ENCODE measurements at places on chromosomes 5 and 9.

DNA sequence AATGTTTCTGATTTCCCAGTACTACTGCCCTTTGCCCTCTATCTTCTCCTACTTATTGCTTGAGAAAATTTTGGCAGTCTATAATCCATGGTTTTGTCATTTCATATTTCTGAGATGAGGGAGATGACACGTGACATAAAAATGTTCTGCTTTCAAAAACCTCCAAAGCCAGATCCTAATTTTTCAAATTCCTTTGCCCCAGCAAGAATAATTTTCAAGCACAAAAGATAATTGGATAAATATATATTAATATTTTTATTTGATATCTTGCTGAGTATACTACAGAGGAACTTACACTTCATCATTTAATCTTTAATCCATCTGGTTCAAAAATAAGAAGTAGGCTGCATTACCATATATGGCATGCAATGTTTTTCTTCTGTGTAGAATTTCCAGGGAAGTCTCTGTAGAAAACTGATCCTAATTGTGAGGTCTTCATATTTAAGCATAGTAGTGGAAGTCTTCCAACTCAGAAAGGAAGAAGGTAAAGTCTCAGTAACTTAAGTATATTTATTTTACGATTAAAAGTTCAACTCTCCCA lies 1738.8 kb downstream of the EFNA5 start:
- DNase-seq = no peak

- DNase-seq = no peak
Observed at GRCh38 chr9:89481538-89481915, 16.4 kb downstream of the SEMA4D start.

- DNase-seq = no peak
Observed at GRCh38 chr5:1502046-1502736, 21.6 kb downstream of the LPCAT1 start.

- no peak for DNase-seq
Observed at GRCh38 chr5:127492854-127493738, 24.3 kb upstream of the PRRC1 start.

- DNase-seq = no peak
Observed at GRCh38 chr5:142894749-142895148, 124.6 kb downstream of the ARHGAP26 start.

DNA sequence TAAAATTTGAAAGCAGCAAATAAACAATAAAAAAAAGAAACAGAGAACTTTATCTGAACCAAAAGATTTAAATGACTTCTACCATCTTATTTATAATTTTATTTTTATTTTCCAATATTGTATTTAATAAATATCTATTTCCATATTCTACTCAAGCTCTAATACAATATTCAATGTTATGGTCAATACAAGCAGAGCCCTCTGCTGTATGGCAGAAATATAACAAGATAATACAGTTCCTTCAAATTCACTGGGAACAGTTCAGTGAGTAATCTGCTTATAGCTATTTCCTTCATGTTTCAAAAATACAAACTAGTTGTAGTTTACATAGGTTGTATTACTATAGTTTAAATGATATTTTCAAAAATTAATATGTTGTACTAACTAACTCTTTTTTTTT lies 332.7 kb downstream of the PRDM9 start:
- DNase-seq = no peak

- DNase-seq = no peak
Observed at GRCh38 chr9:134049236-134049635, 18.6 kb downstream of the BRD3 start.

- DNase-seq = no peak
Observed at GRCh38 chr9:89522959-89523285, 25.0 kb upstream of the SEMA4D start.

DNA sequence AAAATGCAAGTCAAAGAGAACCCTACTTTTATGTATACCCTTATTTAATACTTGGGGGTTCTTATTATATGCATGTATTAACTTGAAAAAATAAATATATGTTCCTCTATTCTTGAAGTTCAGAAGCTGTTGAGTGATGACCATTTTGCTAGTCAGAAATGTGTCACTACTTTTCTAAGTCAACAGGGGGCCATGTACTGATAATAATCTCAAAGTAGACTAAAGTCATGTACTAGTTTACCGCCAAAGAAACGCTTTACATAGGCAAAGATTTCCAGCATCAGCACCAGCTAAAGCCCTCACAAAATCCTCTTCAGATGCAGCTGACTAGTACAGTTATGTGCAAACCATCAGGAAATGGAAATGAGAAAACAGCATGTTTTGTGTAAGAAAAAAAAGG lies 5.7 kb upstream of the BHMT start:
- DNase-seq = no peak

GRCh38 chr5:140345919-140346347 lies 470 bp downstream of the HBEGF start:
- no peak for DNase-seq

DNA sequence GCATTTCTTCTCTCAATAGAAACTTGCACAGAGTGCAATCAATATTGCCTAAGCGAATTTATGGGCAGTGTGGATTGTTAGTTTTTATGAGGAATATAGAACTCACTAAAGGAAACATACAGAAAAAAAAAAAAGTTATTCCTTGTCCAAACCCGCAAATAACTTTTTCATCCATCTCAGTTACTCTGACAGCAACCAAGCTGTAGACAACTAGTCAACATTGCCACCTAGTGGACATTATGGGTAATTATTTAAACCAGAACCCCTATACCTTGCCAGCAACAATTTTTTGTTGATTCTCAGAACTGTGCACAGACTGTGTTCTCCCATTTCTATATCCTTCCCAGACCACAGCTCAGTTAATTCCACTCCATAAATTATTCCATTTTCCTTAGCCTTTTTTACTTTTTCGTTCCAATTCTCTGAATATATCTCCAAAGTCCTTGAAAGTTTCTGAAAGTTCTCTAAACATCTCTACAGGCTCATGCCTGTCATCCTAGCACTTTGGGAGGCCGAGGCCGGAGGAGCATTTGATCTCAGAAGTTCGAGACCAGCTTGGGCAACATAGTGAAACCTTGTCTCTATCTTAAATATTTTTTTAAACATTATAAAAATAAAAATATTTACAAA lies 2.6 kb upstream of the AFAP1L1 start:
- no peak for DNase-seq

DNA sequence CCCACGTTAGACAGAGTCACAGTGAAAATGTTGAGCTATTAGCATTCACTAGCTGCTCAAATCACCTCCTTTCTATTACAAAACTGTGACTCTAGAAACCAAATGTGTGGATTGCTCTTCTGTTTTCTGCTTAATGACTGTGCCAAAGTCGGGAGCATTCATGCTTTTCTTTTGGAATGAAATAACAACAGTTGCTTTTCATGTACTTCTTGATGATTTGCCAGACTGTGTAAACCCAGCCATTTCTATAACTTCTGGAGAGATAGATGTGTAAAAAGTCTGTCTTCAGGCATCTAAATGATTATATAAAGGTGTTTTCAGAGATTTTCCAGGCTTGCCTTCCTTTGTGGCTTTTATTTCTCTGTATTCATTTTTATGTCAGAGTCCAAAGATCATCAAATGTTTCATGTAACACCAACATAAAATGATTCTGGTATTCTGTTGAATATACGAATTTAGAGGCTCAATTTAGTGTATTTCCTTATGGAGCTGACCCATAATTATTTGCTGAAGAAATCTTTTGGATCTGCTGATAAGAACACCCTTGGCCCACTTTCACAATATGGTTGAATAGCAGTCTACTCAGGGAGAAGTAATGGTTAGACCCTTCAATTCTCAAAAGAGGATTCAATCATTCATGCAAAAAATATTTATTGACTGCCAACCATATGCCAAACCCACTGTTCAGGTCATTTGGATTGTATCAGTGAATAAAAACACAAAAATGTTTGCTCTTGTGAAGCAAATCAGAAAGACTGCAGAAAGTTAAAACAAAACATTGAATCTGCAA lies 581.2 kb downstream of the CDH18 start:
- DNase-seq = no peak

- DNase-seq = no peak
Observed at GRCh38 chr5:107646418-107646817, 24.3 kb downstream of the EFNA5 start.

GRCh38 chr5:40260361-40260760 lies 419.4 kb upstream of the PTGER4 start:
- no peak for DNase-seq

- DNase-seq = no peak
Observed at GRCh38 chr5:16815432-16815831, 120.7 kb downstream of the MYO10 start.

- DNase-seq = no peak
Observed at GRCh38 chr9:99187311-99187710, 34.4 kb downstream of the ALG2 start.

DNA sequence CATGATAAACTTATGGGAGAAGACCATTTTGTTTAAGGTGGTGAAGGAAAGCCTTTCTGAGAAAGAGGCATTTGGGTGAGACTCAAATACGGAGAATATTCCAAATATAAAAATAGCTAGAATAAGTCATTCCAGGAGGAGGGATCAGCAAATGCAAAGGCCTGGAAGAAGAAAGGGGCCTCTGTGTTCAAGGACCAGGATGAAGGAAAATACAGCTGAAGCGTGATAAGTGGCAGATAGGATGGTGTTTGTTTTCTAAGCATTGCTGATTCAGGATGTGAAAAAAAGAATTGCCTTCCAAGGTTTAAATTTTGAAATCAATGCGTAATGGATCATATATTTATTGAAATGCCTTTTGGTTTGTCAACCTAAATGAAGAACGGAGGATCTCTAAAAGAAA lies 59.4 kb upstream of the CAST start:
- DNase-seq = no peak

DNA sequence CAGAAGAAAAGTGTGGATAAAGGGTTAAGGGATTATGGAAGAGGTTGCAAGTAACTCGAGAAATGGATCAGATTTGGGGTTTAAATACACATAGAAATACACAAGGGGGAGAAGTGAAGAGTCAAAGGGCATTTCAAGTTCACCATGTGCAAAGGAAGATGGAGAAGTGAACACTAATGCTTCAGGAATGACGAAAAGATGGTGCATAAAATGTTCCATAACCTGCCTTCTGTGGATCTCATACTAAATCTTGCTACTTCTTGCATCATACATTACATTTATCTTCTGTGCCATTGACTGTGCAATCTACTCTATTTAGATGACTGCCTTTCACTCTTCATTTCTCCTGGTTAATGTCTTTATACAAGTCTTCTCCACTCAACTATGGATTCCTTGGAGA lies 5.7 kb upstream of the SMC2 start:
- DNase-seq = no peak

DNA sequence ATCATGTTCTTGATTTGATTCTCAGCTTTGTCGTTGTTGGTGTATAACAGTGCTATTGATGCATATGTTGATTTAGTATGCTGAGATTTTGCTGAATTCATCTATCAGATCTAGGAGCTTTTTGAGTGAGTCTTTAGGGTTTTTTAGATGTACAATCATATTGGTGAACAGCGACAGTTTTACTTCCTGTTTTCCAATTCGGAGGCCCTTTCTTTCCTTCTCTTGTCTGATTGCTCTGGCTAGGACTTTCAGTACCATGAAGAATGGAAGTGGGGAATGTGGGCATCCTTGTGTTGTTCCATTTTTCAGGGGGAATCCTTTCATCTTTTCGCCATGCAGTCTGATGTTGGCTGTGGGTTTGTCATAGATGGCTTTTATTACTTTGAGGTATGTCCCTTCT lies 100.4 kb downstream of the SGCD start:
- DNase-seq = no peak

- DNase-seq = no peak
Observed at GRCh38 chr5:178398901-178399700, 166.5 kb upstream of the PHYKPL start.

DNA sequence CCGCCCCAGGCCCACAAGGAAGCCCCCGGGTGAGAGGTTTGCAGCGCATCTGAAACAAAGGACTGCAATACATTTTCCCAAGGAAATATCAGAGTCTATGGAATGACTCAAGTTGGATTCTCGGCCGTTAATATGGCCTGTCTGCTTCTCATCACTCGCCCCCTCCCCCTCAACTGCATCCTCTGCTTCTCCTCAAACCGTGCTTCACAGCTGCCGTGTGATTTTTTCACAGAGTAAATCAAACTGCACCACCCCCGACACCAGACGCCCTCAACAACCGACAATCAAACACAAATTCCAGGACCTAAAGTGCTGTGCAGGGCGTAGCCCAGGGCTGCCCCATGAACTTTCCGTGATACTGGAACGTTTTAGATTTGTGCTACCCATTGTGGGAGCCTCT lies 176.9 kb downstream of the ROR2 start:
- DNase-seq = no peak

- DNase-seq = no peak
Observed at GRCh38 chr5:42454216-42454995, 31.2 kb downstream of the GHR start.

GRCh38 chr5:30994176-30994575 lies 199.3 kb upstream of the CDH6 start:
- DNase-seq = no peak

DNA sequence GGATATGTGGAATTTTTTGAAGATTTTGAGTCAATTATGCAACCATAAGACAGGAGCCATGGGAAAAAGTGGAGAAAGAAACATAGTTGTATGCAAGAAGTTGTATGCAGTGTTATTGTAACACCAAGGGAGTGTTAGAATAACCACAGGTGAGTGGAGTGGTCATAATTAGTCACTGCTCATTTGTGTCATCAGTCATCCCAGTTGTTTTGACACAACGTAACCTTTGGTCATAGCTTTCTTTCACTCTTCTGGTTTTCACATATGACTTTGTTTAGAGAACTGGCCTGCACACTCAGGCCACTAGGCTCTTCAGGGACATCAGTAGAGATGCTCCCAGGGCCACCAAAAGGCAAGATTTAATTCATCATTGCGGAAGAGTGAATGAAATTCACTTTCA lies 158.7 kb upstream of the HMHB1 start:
- DNase-seq = no peak

GRCh38 chr5:143790457-143791112 lies 21.4 kb upstream of the HMHB1 start:
- no peak for DNase-seq

DNA sequence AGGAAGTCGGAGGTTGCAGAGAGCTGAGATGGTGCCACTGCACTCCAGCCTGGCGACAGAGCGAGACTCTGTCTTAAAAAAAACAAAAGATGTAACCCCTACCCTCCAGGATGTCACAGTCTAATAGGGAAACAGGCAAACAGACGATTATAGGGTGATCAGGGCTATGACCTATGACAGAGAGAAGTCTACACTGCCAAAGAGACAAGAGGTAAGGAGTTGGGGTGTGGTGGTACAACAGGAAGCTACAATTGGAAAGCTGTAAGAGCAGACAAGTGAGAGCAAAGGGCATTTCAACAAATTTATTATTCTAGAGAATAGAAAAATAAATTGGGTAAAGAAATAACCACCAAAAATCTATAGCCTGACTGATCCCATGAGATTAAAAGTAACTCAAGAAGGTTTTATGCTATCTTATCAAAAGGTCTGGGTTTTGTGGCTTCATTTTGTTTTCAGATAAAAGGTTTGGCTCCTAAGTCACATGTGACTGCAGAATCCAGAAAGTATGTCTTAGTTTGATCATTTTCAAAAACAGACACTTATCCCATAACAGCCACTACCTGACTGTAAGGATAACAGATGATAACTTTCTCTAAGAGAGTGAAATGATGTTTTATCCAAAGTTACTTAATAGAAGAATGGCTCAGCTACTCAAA lies 7.3 kb downstream of the CDC26 start:
- no peak for DNase-seq

- DNase-seq = no peak
Observed at GRCh38 chr9:71690689-71691435, 77.5 kb downstream of the CEMIP2 start.
